Stimulated activated CD4-positive, alpha-beta T cell treated with anti-CD3 and anti-CD28 coated beads, Interleukin-1b, Interleukin-23, amount 100 ng/mL, for 1 hour (primary cell): ENCODE measurements at places on chromosomes 5 and 9.

GRCh38 chr9:81499021-81499454 is 190.3 kb downstream of the TLE1 start:
- no peak for DNase-seq

GRCh38 chr9:21455320-21455719 is 15.1 kb downstream of the IFNA1 start:
- no peak for DNase-seq

- DNase-seq, result no peak
Observed at GRCh38 chr5:32436553-32437242, 7.8 kb downstream of the ZFR start.

- DNase-seq, result peak; percentile 21
Observed at GRCh38 chr9:93302586-93303257, 118.8 kb downstream of the WNK2 start.

DNA sequence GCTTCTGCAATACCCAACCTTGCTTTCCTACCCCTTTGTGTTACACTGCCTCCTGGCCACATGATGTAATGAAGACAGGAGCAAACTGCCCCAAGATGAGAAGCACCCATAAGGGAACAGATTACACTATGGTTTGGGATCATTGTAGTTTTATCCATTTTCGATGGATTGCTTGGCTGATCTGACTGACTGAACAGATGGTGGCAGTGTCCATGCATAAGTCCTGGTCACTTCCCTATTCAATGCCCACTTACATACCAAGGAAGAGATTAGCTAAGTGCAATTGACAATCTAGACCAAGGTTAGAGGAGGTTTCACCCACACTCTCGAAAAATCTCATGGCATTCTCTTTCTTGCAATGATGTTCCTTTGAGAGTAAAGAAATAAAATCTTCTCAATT is 319.9 kb downstream of the RAB3C start:
- DNase-seq, result no peak

- DNase-seq, result no peak
Observed at GRCh38 chr5:76579166-76579937, 43.9 kb downstream of the F2RL2 start.

DNA sequence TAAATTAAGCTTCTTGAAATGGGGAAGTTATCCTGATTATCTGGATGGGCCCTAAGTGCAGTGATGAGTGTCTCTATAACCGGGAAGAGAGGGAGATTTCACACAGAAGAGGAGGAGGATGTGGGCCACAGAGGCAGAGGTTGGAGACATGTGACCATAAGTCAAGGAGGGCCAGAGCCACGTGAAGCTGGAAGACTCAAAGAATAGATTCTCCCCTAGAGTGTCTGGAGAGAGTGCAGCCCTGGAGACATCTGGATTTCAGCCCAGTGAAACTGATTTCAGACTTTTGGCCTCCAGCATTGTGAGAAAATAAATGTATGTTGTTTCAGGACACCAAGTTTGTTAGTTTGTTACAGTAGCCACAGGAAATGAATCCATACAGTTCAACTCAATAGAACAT is 442.9 kb downstream of the NTRK2 start:
- no peak for DNase-seq

DNA sequence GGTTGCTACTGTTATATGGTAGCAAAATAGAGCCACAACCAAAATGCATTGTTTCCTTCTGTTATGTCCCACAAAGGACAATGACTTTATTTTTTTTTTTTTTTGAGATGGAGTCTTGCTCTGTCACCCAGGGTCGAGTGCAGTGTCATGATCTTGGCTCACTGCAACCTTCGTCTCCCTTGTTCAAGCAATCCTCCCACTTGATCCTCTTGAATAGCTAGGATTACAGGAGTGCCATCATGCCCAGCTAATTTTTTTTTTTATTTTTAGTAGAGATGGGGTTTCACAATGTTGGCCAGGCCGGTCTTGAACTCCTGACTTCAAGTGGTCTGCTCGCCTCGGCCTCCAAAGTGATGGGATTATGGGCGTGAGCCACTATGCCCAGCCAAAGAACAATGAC is 527.7 kb upstream of the SGCD start:
- no peak for DNase-seq

GRCh38 chr9:88523056-88523455 is 11.9 kb upstream of the NXNL2 start:
- no peak for DNase-seq

- DNase-seq, result no peak
Observed at GRCh38 chr9:76018235-76018634, 127.8 kb downstream of the PCSK5 start.

DNA sequence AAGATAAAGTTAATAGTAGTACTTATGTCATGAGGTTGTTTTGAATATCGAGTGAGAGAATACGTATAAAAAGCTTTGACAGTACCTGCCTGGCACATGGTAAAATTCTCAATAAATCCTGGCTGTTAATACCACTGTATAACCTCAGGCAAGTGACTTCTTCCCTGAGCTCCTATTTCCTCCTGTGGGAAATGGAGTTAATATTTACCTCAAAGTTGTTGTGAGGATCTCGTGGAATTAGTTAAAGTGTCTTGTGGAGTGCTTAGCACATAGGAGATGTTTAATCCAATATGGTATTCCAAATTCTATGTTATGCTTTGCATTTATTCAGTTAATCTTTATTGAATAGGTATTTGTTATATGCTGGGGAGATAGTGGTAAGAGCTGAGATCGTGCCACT is 18.5 kb downstream of the FOCAD start:
- DNase-seq, result no peak

- DNase-seq, result no peak
Observed at GRCh38 chr5:118439831-118440230, 548.5 kb downstream of the DTWD2 start.

GRCh38 chr9:7342229-7342628 is 457.3 kb downstream of the DMAC1 start:
- DNase-seq, result no peak

- no peak for DNase-seq
Observed at GRCh38 chr5:175246242-175246888, 197.6 kb downstream of the DRD1 start.

GRCh38 chr5:171323806-171324632 is 15.0 kb downstream of the TLX3 start:
- no peak for DNase-seq

DNA sequence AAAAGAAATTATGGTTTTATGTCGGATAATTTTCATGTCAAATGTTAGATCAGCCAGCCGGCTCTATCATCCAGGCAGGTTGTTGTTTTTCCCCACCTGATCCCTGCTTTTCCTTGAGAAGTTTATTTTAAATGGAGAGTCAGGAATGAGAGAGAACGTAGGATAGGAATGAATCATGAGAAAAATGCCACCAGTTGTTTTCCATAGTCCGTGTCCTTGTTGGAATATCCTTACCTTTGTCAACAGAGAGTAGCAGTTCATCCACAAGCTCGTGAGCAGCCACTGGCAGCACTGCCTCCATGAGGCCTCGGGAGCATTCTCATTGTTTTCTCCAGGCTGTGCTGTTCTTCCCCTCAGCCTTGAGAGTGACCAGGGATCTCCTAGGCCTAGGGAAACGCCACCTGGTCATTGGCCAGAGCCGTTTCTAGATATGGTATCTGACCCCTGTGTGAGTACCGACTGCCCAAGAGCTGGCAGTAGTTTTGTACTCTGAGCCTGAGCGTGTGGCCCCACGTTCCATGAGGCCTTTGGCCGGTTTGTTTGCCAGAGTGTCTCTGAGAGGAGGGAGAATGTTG is 293.3 kb downstream of the FANCC start:
- DNase-seq, result no peak

GRCh38 chr9:133563291-133563796 is 28.8 kb downstream of the ADAMTSL2 start:
- DNase-seq, result no peak

GRCh38 chr5:113343343-113343742 is 91.4 kb downstream of the TSSK1B start:
- DNase-seq, result no peak

GRCh38 chr5:72438141-72438540 is 69.1 kb downstream of the ZNF366 start:
- DNase-seq, result no peak

GRCh38 chr5:30156156-30156555 is 1037.3 kb upstream of the CDH6 start:
- DNase-seq, result no peak

GRCh38 chr5:164256351-164256750 is 750.9 kb downstream of the MAT2B start:
- DNase-seq, result no peak

GRCh38 chr9:71743217-71743705 is 25.1 kb downstream of the CEMIP2 start:
- DNase-seq, result no peak

- no peak for DNase-seq
Observed at GRCh38 chr5:95973793-95974325, 12.2 kb upstream of the ELL2 start.

DNA sequence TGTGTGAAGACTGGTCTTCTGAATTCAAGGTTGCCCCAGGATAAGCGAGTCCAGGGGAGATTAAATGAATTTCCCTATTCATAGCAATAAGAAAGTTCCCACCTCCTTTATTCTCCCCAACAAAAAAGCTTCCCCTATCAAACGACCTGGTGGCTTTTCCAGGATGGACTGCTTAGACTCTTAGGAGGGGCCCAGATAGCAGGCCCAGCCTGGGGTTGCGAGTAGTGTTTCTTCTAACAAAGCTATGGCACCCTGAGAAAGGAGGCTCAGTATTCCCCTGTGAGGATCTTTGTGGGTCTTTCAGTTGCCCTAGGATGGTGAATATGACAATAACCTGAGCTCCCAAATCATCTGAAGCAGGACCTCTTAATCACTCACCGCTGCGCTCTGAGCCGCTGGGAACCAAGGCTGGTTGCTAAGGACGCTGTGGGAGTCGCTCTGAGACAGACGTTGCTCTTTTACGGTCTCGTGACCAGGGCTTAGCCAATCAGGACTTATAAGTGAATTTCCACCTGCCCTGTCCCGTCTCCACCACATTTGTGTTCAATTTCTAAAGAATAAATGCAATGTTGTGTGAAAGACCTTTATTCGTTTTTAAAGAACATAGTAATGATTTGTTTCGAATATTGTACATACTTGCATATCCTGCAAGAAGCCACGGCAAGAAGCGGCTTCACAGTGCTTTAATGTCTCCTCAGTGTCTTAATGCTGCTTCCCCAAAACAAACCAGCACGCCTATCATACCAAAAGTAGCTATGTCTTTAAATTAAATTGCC is at the start of gene TMEM232:
TMEM232 (minus strand) TSS at position 423 of the 776 bp plus-strand sequence. CDS start 59,319 bp downstream, outside the sequence.
- peak; percentile 41 for DNase-seq

DNA sequence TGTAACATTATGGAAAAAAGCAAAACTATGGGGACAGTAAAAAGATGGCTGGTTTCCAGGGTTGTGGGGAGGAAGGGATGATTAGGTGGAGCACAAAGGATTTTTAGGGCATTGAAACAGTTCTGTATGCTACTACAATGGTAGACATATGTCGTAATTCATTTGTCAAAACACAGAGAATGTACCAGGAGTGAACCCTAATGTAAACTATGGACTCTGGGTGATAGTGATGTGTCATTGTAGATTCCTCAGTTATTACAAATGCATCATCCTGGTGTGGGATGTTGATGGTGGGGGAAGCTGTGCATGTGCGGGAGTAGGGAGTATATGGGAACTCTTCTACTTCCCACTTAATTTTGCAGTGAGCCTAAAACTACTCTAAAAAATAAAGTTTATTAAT is 135.0 kb upstream of the GABRP start:
- DNase-seq, result no peak

DNA sequence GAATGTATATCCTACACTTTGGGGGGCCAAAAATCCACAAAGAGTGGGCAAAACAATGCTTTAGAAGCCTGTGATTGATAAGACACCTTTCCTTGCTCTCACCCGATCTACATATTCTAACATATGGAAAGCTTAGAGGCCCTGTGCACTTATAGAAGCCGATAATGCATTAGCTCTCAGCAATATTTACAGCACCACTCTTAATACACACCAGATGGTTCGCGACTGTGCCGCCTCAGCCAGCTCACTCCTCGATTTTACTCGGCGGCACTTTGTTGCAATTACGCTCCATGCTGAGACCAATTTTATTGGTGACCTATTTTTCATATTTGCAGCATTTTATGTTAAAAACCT is 18.8 kb downstream of the NR2F1 start:
- DNase-seq, result no peak

DNA sequence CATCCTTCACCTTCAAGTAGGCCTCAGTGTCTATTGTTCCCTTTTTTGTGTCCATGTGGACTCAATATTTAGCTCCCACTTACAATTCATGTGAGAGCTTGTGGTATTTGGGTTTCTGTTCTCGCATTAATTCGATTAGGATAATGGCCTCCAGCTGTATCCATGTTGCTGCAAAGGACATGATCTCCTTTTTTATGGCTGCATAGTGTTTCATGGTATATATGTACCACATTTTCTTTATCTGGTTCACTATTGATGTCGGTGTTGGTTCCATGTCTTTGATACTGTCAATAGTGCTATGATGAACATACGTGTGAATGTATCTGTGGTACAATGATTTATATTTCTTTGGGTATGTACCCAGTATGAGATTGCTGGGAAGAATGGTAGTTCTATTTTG is 113.7 kb downstream of the FGF18 start:
- DNase-seq, result no peak

DNA sequence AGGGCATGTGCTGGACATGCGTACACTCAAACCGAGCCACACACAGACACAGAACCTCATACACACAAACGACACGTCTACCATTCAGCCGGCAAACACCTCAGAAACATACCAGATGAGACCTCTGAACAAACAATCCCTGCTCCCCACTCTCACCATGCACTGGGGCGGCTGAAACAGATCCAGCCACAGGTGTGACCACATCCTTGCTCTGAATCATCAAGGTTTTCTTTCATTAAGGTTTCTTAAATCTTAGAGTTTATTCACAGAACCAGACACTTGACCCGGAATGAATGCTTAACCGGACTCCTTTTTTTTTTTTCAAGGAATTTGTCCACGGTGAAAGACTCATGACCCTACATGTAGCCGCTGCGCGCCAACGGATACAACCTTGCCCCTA is 26.2 kb downstream of the TERT start:
- DNase-seq, result no peak

- DNase-seq, result no peak
Observed at GRCh38 chr9:124480621-124480981, 26.6 kb downstream of the NR5A1 start.

- DNase-seq, result no peak
Observed at GRCh38 chr5:11038772-11039171, 277.7 kb upstream of the DAP start.

DNA sequence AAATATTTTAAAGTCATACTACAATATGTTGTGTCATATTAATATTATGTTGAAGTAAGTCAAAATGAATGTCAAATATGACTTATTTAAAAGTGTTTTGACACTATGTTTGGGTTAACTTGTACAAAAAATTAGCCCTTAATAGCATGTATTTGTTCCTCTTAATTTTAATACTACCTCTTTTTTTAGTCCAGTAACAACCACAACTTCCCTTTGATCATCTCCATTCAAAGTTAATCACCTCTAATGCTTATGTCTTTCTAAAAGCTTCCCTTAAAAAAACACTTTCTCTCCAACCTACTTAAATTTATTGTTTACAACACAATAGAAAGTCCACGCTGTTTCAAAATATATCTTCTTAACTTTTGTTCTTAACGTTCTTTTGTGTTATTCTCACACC is 9.6 kb downstream of the SLCO4C1 start:
- DNase-seq, result no peak
